ENCODE measurements at places on chromosomes 12 and 14. TPM values are rescaled to one million over a fixed set of nuclear protein-coding genes. Genes with fewer than 3 reads are reported as not detected.
A peak's percentile ranks its signal among the peaks of the same experiment; 100 is the strongest.

DNA sequence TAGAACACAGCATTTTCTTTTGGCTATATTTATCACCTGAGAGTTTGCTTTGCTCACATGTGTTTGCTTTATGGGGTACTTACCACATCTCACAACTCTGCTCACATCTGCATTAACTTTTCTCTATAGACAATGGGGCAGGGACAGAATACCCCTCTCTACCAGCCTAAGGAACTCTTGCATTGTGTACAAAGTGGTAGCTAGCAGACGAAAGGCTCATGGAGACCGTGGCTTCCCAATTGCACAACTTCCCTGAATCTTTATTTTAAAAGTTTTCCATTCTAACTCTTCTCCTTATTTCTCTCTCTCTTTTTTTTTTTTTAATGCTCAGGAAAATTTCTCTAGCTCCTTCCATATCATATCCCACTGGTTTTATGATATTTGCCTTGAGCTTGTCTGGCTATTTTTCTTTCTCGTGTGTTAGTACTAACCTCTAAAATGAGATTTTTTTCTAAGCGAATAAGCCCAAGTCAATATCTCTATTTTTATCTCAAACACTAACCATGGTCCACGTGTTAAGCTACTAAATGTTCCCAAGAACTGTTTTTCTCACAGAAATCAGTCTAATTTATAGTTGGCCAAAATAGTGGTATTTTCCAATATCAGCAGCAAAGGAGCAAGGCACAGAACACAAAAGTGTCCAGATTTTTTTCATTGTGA is 155.2 kb downstream of the STXBP6 start:
- no peak for DNase-seq

GRCh38 chr14:55838529-55839052 is 258.6 kb downstream of the KTN1 start:
- DNase-seq: no peak

DNA sequence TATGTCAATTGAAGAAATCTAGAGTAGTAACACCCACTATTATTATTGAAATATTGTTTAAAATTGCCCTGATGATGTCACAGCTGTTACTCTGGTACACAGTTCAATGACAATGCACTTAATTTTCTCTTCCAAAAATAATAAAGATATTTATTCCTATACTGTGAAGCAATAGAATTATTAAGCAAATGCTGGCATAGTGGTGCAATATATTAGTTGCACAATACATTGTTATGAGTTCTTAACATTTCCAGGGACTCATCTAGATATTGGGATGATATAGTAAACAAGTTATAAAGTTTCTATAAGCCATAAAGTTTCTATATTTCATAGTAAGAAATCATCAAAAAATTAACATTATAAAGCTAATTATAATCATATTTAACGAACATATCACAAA is 897.8 kb downstream of the LRFN5 start:
- peak; percentile 30 for DNase-seq

DNA sequence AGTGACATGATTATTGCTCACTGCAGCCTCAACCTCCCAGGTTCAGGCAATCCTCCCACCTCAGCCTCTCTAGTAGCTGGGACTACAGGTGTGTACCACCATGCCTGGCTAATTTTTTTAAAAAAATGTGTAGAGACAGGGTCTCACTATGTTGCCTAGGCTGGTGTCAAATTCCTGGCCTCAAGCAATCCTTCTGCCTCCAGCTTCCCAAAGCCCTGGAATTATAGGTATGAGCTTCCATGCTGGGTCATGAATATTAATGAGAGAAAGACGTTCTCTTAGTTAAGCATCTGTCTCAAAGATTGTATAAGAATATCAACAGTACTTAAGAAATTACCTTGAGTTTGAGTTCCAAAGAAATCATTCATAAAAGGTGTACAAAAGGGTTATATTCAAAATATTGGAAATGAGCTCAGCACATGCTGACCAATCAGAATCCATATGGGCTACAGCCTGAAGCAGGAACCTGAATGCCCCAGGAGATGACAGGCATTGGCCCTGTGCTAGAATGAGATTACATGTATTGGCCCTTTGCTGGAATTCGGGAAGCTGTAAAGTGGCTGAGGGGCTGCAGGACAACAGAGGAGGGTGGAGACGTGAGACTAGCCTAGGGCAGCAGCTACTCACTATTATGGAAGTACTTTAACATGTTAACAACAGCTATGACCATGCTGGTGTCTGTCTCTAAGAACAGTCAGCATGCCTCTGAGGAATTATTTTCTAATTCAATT is 157.0 kb upstream of the CPNE8 start:
- no peak for DNase-seq

DNA sequence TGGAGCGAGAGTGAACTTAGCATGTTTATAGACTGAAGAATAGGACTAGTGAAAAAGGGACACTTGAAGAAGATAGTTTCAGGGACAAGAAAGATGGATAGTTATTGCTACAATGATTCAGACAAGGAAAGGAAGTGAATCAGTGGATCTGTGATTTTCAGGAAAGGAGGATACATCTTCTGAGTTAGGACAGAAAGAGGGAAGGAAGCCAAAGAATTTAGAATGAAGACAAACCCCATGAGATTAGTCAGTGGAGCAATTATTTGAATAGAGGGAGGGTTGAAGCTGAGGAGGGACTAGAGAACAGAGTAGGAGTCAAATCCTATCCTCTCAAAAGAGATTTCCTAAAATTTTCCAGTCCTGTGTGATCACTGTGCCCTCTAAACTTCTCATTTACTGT is 282.7 kb downstream of the AKAP6 start:
- DNase-seq: peak; percentile 80

TEX22 gene
- 4.1 TPM for total RNA-seq

RPS6KL1 gene
- total RNA-seq: 12.3 TPM

FLRT2 gene
- 153 TPM for total RNA-seq

MOAP1 gene
- 17.5 TPM for total RNA-seq
